SHP77 treated with DMSO at 0.1 percent for 48 hours (cell line): ENCODE measurements at places on chromosomes 16 and 17.

- no peak for DNase-seq
Observed at GRCh38 chr17:60091908-60092331, 13.2 kb upstream of the HEATR6 start.

- no peak for DNase-seq
Observed at GRCh38 chr17:81180836-81181810, 15.1 kb upstream of the AATK start.

GRCh38 chr17:69404399-69404798, 10.1 kb upstream of the MAP2K6 start:
- DNase-seq = no peak

- no peak for DNase-seq
Observed at GRCh38 chr17:28518132-28518531, 12.0 kb downstream of the FOXN1 start.

DNA sequence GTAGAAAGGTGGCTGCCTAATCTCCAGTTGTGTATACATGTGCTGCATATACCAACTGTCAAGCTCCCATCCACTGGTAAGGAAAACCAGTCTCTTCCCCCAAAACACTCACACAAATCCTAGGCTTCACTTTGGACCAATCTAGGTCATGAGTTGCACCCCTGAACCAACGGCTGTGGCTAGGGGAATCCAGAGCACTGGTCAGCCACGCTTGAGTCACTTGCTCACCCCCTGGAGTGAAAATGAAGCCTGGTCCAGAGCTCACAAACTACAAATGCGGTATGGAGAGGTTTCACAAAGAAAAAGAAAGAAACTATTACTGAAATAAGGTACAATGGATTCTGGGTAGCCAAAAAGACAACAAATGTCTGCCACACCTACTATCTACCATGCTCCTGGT, 66.1 kb upstream of the NLK start:
- DNase-seq = no peak

DNA sequence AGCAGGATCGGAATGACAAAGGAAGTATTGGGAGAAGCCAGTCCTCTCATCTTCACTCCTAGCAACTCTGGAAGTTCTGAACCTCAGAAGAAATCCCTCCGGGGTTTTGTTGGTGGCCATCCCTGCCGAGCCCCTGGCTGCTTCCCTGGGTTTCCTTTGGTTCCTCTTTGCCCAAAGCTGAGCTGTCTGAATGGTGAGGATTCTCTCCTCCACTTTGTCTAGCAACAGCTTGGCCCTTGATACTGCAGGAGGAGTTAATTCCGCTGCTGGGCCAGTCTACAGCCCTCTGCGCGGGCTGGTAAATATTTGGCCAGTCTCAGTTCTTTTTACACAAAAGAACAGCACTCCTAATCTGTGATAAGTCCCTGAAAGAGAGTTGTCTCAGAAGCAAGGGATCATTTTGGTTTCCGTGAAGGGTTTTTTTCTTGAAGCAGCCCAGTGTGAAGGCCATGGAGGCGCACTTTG, 170.9 kb downstream of the RAB11FIP4 start:
- DNase-seq = no peak

DNA sequence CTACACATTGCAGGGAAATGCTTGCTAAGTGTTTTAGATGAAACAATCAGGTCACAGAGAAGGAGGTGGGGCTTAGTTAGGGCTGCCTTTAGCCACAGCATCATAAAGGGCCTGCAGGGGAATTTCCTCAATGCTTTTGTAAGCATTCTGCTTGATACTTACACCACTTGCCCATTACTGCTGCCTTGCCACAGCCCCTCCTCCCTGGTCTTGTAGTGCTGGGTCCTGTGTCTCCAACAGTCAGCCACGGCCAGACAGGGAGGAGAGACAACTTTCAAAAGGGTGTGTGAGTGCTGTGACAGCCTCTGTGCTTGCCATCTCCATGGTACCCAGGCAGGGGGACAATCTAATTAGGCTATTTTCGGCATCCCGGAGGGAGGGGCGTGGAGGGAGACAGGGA, 111.2 kb downstream of the SHISA9 start:
- DNase-seq = no peak

DNA sequence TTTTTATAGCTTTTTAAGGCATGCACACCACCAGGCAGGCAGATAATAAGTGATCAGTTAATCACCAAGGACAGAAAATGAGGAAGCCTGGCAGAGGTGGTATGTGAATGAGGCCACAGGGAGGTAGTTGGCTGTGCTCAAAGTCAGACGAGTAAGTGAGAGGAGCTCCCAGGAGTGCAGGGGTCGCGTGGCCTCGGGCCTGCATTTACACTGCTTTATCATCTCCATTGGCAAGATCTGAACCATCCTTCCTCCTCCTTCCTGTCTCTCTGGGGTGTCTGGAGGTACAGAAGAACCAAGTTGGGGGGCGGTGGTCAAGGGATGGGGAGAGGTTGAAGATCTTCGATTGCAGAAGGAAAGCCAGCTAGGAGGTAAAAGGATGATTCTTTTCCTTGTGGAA, 320.1 kb downstream of the SOX9 start:
- no peak for DNase-seq

DNA sequence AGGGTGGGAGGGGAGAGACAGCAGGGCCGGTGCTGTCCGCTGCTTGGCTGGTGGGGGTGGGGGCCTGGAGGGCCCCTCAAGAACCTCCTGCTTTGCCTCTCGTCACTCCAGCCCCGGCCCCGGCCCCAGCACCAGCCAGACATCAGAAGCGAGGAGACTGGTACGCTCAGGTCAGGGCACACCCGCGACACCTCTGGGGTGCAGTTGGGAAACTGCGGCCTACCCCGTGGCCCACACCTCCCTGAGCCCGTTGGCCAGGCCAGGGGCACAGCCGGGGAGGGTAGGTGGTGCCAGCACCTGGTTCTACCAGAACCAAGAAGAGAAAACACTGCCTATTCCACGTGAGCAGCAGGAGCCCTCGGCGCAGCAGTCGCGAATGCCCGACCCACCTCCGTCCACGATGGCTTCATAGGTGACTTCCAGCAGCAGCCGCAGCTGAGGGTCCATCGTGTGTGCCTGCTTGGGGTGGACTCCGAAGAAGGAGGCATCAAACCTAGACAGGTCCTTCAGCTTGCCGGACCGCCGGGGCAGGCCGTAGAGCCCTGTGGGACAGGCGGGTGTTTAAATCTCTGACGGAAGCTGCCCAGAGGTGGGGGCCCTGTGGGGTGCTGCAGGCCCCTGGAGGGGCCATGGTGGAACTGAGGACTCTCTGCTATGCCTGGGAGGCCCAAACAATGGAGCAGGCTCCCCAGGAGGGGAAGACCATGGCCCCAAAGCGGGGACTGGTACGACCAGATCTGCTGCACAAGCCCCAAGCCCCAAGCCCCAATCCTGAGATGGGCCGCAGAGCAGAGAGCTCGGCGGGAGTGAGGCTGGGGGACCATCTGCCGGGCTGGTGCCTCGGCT, 2.9 kb downstream of the FASN start:
- no peak for DNase-seq

DNA sequence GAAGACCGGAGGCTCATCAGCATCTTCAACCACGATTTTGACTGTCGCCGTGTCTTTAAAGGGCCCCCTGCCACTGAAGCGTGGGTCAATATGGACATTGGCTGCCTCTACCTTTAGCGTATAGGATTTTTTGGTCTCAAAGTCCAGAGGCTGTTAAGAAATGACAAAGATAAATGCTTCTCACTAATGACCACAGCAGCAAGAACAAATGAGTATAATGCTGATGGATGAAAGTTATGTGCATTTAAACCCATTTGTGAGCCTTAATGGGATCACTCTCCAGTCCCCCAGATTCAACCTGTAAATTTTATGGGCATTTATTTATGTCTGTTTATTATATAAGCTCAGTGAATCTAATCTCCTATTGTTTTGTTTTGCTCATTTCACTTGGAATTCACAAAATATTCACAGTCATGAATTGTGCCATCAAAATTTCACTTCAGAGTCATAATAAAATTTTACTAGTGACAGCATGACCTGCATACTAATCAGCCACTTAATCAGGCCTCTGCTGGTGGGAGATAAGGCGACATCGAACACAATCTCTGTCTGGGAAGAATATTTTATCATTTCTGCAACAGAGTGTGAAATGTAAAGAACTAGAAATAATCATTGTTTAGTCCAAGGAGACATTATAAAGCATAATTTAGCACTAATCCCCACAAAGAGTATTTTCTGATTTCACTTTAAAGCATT, 218.5 kb downstream of the CDH8 start:
- DNase-seq = no peak

GRCh38 chr16:81863630-81864352, 84.7 kb downstream of the PLCG2 start:
- DNase-seq = no peak
